IPS DF 6.9 (cell line): ENCODE measurements at places on chromosomes 2 and 18.

DNA sequence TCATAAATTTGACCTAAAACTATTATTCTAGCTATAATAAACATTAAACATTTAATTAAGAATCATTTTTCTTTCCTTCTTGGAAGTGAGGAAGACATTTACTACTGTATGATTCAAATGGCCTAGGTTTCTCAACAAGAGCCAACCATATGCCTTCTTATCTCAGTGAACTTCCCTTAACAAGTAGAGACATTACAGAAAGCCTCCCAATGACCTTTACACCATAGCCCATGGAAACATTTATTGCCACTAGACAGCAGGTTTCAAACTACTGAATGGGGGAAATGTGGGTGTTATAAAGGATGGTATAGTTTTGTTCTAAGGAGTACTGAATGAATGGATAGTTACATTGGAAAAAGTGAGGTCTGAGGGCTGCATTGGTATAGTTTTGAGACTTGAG, 349.4 kb upstream of the SPRED2 start:
- no peak for DNase-seq

GRCh38 chr2:23499439-23499838, 114.5 kb downstream of the KLHL29 start:
- DNase-seq: no peak

- DNase-seq: no peak
Measured at GRCh38 chr2:96152304-96153161, 7.3 kb upstream of the DUSP2 start.

GRCh38 chr2:119432851-119433522, 1.3 kb downstream of the TMEM37 start:
- DNase-seq: no peak
